ENCODE measurements at places on chromosomes 13 and 19.

GRCh38 chr13:21018220-21018619 lies 43.2 kb downstream of the LATS2 start:
- DNase-seq = no peak

DNA sequence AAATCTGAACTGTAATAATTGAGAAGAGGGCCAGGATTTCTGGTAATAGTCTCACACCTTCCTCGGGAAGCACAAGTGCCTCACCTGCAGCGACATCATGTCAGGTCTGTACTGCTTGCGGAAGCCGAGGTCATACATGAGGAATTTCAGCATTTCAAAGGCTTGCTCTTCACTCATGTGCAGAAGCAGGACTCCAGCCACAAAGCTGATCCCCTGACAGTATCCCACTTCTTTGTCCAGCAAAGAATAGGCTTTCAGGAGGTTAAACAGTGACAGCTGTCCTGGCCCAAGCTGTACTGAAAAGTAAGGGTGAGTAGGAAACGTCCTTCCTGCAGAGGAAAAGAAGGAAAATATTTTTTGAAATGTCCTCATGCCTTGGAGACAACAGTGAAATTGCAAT lies 182.7 kb downstream of the TBC1D4 start:
- no peak for DNase-seq

GRCh38 chr19:19643158-19644053 lies at the start of gene GMIP:
GMIP (minus strand) TSS chr19:19643657; CDS start chr19:19643529, 128 bp downstream.
- peak; percentile 93 for DNase-seq

- no peak for DNase-seq
Measured at GRCh38 chr13:45040173-45040572, 50.8 kb downstream of the GPALPP1 start.

DNA sequence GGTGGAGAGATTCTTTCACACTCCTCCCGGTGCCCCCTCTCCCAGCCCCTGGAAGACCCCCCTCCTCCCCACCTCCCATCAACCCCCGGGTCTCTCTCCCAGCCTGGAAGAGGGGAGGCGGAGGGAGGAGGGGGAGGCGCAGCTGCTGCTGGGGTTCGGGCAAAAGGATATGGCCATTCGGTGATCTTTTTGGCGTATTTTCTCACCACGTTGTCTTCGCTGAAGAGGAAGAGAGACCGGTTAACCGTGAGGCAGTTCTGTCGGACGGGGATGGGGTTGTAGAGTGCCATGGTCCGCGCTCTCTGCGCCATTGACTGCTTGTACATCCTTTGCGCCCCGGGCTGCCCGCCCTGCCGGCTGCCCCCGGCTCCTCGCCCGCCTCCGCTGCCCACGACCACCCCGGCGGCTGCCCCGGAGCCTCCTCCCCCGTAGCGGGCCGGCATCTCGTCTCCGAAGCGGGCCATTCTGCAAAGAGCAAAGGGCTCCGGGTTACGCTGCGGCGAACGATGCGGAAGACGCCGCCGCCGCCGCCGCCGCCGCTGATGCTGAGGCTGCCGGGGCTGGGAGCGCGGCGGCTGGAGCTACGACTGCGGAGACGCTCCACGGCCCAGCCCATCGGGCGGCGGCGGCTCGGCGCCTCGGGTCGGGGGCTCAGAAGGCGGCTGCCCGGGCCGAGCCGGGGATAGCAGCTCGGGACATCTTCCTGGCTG lies 363 bp downstream of the CACNA1A start:
- DNase-seq = peak; percentile 73

DNA sequence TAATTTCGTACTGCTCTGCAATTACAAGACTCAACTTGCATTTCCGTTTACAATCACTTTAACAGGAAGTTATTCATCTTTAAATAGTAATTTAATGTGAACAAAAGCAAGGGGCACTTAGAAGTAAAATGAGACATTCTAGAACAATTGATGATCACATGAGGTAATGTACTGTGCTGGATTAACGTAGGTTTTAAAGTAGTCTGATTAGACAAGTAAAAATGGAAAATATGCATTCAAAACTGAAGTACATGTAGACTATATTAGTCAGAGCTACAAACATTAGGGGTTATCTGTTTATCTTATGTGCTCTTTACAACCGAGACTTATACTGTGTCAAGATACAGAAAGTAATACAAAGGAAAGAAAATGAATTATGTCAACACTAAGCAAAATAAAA lies 1528.0 kb downstream of the SLITRK5 start:
- DNase-seq = no peak

- no peak for DNase-seq
Measured at GRCh38 chr19:11284515-11284914, 11.4 kb upstream of the TSPAN16 start.

DNA sequence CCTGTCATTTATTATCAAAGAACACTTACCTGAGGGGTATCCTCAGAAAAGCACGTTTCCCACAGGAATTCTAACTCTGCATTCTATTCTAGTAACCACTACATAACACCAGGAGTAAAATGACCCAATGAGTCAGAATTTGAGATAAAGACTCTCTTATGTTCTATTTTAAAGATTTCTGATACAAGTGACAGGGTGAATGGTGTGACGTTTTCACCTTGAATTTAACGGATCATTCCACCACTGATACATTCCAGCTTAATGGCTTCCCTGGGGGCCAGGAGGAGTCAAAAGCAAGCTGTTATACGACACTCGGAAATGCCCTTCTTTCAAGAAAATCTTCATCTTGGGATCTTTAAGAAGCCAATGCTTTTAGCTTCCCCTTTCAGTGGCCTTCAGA lies 55.2 kb downstream of the SLC7A1 start:
- peak; percentile 41 for DNase-seq

GRCh38 chr13:54563286-54563685 lies 1534.7 kb downstream of the OLFM4 start:
- DNase-seq = no peak

DNA sequence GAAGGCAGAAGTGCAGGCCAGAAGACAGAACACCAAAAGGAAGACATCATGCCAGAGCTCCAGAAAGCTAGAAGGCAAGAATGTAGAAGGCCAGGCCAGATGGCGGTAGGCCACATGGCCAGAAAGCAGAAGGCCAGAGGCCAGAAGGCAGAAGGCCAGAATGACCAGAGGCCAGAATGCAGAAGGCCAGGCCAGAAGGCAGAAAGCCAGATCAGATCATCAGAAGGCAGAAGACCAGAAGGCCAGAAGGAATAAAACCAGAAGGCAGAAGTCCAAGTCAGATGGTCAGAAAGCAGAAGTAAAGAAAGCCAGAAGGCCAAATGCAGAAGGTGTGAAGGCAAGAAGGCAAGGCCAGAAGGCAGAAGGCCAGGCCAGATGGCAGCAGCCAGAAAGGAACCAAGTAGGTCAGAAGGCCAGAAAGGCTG lies 185.0 kb downstream of the TUBA3C start:
- no peak for DNase-seq

DNA sequence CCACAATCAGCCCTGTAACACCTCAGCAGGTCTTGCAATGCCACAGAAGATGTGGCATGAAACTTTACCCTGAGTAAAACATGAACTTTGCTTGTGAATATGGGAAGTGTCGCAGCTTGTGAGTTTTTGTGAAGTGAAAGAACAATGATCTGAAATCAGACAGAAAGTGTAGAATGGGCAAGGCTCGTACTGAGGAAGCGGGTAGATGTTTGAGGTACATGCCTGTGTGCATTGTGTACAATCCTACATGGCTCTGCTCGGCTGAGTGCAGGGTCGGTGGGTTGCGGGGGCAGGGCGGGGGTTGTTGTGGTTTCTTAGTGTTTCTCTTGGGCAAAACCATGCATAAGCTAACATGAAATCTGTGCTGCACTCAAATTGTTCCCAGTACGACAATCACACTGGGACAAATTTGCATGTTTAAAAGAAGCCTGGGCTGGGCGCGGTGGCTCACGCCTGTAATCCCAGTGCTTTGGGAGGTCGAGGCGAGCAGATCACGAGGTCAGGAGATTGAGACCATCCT lies 1.1 kb downstream of the NLRP13 start:
- no peak for DNase-seq

DNA sequence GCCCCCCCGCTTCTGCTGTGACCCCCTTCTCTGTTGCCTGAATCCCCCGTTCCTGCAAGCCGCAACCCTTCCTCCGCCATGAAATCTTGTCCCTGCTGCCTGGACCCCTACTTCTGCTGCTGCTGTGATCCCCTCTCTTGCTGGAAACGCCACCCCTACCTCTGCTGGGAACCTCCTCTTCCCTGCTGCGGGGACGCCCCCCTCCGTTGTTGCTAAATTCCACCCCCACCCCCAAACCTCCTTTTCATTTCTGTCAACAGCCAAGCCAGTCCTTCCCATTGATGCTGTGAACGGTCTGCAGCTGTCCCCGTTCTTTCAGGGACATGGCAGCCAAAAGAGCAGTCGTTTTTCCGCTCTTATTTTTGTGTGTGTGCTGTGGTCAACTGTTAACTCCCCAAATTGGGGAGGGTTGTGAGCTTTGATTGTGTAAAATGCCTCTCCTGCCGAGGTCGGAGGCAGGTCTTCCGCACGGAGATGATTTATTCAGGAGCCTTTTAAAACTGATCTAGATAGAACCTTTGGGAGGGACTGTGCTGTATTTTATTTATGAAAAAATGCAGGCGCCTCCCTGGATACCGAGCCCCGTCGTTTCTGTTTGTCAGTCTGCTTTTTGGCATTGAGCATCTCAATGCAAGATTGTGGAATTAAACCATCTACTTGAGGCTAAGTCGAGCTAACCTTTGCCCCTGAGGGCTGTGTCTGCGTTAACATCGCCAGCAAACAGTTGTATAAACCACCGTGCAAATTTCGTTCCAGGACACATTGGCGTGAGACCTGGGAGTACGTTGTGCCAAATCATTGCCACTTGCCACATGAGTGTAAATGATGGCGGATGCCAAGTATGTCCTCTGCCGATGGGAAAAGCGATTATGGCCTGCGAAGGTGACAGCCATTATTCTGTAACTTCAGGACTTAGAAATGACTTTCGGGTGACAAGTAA lies 27.9 kb upstream of the NDUFS7 start:
- no peak for DNase-seq

DNA sequence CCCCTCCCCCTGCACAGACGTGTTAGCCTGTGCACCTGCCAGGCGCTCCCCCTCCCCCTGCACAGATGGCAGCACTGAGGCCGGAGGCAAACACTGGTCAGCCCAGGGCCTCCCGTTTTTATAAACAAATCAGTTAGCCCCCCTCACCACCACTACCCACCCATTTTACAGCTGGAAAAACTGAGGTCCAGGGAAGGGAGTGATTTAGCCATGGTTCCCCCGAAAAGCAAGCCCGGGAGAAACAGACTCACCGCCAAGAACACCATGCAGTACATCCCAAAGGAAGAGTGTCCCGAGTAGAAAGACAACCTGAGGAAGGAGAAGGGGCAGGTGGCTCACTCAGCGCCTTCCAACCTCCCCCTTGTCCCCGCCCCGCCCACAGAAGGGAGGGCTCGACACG lies 8.7 kb downstream of the PLPP2 start:
- no peak for DNase-seq
